ENCODE measurements at places on chromosomes 12 and 14.

DNA sequence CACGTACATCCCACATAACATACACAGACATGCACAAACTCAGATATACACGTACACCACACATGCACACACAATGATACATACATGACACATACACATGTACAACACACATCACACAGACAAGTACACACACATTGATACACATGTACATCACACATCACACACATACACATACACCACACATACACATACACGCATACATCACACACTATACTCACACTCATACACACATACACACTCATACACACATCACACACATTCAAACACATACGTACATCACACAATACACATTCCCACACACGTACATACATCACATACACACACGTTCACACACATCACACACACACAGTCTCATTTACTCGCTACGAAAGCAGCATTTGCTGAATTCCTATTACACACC is 4.5 kb downstream of the ZNF605 start:
- no peak for DNase-seq

DNA sequence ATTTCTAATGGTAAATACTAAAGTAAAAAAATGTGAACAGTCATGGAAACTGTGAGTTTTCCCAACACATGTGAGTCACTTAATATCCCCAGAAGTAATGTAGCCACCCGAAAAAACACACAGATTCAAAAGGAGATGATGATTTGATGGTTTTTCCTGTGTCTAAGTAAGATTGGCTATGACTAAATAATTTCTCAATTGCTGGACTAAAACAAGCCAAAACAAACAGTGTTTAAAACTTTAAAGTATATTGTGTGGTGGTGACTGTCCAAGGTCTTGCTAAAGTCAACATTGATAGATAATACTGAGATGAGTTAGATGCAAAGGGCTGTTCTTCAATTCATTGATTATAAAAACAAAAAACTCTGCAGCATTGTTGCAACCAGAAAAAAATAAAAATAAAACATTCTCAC is 89.6 kb upstream of the SOX5 start:
- DNase-seq = no peak

DNA sequence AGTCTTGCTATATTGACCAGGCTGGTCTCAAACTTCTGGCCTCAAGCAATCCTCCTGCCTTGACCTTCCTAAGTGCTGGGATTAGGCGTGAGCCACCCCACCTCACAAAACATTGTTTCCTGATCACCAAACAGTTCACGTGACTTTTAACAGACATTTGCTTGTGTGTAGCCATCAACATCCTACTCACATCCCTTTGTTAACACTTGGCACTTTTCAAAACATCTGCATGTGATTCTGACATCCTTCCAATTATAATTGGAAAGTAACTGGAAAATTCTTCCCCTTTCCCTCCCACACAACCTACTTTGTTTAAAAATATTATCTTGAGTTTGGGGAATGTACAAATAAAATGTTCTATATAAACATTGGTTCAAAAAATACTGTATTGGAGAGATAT is 317.9 kb downstream of the PCNX1 start:
- no peak for DNase-seq

GRCh38 chr12:65039301-65039700 is 81.8 kb downstream of the WIF1 start:
- no peak for DNase-seq

GRCh38 chr14:89466944-89467343 is 49.9 kb upstream of the FOXN3 start:
- no peak for DNase-seq

- DNase-seq = no peak
Measured at GRCh38 chr14:92039063-92039718, 668 bp downstream of the TRIP11 start.

DNA sequence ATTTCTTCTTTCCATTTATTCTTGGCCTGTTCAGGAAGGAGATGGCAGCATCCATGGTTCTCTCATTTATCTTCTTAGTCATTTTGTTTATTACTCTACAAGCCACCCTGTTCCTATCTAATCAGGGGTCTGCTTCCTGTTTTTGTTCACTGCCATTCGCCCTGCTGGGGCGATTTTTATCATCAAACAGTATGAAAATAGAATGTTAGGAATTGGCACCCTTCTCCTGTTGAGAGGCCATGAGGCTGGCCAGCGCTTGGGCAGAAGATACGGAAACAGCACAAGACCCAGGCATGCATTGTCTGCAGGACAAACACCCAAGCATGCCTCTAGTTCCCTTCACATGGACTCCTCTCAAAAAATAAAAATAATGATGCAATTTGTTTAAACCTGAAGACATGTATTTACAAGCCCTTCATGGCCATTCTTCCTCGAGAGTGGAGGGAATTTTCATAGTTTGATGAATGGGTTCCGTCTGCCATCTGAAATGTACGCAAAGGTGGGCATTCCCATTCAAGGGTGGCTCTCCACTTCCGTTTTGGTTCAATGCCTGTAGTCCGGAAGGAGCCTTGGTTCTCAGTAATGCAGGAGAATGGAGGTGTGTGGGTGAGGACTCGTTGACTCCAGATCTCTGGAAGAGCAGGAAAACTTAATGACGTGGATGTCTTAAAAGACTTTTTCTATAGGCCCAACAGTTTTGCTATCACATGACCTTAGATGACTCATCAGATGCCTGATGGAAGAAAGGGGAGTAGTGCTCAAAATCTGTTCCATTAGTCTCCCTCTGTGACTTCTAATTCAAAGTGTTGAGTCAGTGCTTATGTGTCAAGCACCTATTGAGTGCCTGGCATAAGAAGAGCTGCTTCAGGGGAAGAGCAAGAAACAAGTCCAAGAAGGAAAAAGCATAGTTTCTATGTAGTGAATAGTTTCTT is 252.4 kb upstream of the TBX3 start:
- no peak for DNase-seq

DNA sequence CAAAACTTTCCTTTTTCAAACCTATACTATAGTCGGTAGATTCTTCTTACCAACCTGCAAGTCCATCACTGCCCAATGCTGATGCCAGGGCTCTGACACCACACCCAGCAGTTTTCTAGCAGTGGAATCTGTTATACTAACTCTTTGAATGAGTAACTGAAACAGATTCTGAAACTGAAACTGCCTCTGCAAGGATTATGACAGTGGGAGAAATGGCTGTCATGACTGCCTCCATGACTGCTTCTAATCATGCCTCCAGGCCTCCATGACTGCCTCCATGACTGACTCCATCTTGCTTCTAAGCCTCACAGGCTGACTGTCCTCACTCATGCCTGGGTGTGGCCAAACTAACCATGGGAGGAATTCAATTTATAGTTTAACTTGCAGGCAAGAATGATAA is 29.4 kb upstream of the OXA1L start:
- DNase-seq = peak; percentile 49

DNA sequence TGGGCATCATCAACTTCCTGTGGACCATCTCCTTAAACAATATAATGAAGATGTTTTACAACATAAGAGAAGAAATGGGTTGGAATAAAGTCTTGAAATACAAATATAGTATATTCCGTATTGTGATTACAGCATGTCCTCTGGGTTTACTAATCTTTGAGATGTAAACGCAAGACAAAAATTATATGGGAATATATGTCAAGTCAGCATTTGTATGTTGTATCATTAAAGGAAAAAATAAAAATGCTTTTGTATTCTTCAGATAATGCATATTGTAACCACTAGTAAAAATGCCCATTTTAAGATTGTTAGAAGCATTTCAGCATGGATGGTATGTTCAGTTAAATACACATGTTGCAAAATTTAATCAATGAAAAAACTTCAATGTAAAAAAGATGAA is 893.3 kb downstream of the FLRT2 start:
- no peak for DNase-seq

Measured in stimulated activated CD4-positive, alpha-beta T cell treated with anti-CD3 and anti-CD28 coated beads, Interleukin-2, amount 100 ng/mL, for 24 hours (primary cell).